C1 segment of cervical spinal cord (tissue), 14 donors: ENCODE measurements at places on chromosomes 12 and 14.

DNA sequence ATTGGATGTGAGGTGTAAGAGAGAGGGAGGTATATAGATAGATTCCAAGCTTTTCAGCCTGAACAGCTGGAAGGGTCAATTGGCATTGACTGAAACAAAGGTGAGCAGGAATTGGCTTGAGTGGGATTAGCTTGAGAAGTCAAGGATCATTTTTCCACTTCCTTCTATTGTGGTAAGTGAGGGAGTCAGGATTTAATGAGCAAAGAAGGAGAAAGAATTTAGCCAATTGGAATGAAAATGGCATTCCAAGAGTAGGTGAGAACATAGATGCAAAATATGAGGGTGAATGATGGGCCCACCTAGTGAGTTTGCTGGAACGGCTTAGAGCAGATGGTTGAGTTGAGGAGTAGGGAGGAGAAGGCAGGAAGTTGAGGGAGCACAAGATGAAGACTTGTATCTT, 56.5 kb upstream of the ETV6 start:
- no peak for DNase-seq

DNA sequence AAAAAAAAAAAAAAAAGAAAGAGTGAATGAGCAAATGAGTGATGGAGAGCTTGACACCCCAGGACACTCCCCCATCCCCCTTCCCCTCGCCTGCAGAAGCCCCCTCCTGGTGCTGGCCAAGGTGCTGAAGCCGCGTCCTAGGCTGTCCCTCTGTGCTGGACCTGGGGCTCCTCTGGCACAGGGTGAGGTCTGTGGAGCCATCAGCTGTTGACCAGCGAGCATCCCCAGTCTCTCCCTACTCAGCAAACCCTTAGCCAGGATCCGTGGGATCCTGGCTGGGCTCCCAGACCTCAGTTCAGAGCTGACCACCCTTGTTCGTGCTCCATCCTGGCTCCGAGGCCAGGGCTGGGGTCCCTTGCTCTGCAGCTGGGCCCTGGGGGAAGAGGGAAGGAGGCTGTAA, 5.4 kb upstream of the KIF26A start:
- DNase-seq: no peak

- DNase-seq: no peak
These were observed 2.4 kb upstream of the CLEC1B start for GRCh38 chr12:10001171-10001776.

GRCh38 chr12:5593086-5593485, 161.2 kb downstream of the NTF3 start:
- DNase-seq: no peak

GRCh38 chr14:38016497-38016896, 191.2 kb upstream of the SSTR1 start:
- no peak for DNase-seq

DNA sequence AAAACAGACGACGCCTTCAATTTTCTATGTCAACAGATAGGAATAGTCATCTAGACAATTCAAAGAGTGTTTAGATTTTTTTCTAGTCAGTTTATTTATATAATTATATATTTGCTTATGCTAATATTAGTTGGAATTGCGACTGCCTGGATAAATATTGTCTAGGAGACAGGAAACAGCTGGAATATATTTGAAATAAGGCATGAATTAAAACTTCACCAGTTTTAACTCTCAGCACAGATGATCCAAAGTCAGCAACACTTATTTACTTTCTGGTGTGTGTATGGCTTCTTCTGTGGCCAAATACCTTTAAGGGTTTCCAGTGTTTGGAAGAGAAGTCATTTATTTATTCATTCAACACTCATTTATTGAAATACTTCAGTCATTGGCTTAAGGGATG, 1215.4 kb upstream of the USP15 start:
- DNase-seq: no peak
